Hypothalamus (tissue), 51 donors: ENCODE measurements at places on chromosomes 11 and 22.

GRCh38 chr11:17915500-17916143 lies 97.2 kb downstream of the SERGEF start:
- no peak for DNase-seq

- no peak for DNase-seq
These were observed 9.8 kb upstream of the TSSC4 start for GRCh38 chr11:2390725-2391151.

DNA sequence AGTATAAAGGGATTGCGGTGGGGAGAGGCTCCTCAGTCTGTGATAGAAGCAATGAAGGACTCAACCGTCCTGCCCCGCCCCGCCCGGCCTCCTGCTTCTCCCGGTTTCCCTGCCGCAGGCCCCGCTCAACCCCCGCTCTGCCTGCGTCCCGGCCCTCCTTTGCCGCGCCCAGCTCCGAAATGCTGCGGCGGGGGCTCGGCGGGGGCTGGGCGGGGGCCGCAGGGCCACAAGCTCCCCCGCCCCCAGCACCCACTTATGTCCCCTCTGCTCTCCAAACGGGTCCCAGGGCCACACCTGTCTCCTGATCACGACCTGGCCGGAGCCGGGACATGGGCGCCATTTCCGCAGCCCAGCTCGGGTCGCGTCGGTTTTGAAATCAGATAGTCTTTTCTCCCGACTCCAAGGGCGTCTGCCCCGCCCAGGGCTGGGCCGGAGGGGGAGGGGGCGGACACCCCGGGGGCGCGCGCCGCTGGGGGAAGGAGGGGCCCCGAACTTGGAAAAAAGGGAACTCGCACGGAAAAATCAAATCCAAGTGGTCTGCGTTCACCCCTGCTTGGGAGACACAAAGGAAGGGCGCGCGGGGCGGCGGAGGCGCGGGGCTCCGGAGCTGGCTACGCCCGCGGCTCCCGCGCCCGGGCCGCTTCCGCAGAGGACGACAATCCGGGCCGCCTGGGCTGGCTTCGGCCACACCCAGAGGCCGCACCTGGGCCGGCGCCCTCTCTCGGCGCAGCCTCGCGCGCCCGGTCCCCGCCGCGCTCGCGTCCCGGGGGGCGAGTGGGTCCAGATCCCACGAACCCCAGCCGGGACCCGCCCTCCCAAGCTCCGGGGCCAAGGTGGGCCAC lies 70.6 kb upstream of the EP300 start:
- no peak for DNase-seq

DNA sequence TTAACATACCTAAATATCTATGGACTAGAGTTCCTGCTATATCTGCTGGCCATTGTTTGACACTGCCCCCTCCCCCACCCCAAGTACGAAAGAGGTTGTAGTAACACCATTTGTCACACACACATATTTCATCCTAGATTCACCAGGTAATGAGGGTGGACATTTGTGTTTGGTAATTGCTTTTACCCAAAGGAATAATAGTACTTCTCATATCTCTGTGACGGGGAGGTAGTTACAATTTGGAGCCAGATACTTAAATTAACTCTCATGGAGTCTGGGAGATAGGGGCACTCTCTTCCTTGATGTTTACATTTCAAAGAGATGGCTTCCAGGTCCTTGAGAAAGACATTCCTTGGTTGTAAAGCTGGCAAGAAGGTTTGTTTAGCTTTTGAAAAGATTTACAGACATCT lies 38.7 kb downstream of the REXO2 start:
- DNase-seq: no peak

DNA sequence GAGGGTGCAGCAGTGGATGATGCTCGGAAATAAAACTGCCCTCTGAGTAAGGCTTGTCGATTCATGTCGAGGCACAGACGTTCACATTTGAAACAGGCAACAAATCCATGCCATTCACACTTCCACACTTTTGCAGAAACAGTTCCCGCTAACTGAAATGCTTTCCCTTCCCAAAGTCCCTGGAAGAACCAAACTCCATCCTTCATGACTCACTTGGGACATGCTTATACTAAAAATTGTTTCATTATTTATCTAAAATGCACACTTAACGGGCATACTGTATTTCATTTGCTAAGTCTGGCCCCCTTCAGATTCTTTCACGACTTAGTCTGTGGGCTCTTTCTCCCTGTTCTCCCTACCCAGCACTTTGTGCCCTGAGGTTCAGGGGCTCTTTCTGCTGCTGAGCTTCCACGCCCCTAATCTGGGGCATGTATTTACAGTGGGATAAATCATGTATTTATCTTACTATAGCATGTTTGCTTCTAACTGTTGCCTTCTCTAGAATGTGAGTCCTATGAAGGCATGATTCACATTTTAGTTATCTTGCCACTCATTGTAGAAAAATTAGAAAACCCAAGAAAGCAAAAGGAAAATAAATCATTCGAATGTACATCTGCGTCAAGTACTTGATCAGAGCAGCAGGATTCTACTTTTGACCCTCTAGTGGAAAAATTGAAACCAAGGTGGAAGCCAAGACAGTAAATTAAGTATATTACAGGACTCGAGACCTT lies 12.5 kb downstream of the SCGB1A1 start:
- DNase-seq: no peak

DNA sequence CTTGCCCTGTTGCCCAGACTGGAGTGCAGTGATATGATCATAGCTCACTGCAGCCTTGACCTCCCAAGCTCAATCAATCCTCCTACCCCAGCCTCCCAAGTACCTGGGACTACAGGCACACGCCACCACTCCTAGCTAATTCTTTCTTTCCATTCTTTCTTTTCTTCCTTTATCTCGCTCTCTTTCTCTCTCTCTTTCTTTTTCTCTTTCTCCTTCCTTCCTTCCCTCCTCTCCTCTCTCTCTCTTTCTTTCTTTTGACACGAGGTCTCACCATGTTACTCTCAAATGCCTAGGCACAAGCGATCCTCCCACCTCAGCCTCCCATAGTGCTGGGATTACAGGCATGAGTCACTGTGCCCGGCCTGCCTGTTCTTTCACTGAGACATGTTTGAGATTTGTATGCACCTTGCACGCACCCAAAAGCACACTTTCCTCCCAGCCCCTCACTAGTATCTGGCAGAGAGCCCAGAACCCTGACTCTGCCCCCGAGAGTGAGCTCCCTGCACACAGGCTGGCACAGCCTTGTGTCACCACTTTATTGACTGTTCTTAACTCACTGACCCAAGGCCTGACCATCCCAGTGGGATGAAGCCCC lies 56.8 kb downstream of the CD6 start:
- no peak for DNase-seq

DNA sequence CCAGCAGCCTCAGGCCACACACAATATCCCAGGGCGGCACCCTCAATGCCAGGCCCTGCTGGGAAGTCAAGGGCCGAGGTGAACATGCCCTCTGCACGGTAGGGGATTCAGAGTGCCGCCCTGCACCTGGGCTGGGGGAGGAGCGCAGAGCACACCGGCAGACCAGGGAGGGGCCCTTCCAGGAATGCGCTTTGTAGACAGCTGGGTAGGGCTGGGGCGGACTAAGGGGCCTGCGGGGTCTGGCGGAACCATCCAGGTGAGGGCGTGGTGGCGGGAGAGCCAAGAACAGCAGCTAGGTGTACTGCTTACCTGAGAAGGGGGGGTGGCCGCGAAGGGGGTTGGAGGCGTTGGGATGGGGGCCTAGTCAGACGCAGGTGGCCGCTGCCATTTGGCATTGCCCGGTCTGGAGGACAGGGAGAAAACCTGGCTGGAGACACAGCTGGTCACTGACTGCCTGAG lies 26.0 kb downstream of the DUSP8 start:
- DNase-seq: no peak

- no peak for DNase-seq
These were observed 10.5 kb downstream of the KLHL35 start for GRCh38 chr11:75422248-75423231.

DNA sequence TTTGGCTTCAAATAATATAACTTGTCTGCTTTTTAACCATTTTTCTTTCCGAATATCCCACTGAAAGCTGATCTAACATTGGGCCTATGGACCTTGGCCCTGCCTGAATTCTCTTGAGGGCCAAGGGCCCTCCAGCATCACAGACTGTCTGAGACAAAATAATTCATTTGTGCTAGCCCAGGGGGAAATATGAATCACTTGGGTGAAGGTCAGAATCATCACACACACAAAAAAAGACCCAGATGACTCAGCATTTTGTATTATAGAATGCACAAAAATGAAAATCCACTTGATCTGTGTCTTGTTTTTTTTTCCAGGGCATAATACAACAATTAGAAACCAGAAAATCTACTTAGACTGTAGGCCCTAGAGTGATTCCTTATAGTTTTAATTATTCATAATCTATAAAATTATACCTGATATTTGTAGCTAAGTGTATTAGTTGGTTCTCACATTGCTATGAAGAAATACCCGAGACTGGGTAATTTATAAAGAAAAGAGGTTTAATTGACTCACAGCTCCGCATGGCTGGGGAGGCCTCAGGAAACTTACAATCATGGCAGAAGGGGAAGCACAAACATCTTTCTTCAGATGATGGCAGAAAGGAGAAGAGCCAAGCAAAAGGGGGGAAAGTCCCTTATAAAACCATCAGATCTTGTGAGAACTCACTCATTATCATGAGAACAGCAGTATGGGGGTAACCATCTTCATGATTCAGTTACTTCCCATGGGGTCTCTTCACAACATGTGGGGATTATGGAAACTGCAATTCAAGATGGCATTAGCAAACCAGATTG lies 15.6 kb upstream of the RDX start:
- no peak for DNase-seq

DNA sequence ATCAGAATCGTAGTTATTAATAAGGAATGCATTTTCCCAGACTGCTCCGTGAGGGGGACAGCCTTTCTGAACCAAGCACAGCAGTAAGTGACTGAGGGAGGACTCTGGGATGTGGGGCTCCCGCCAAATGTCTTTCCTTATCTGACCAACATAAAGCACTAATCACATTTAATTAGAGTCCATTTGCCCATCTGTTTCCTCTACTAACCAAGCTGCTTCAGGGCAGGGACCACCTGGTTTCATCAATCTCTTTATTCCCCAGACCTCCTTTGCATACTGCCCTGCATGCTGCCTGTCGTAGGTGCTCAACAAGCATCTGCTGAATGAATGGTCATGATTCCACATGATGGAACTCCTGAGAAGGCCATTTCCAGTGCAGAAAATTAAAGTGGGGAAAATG lies 29.4 kb downstream of the SMCO4 start:
- DNase-seq: no peak

DNA sequence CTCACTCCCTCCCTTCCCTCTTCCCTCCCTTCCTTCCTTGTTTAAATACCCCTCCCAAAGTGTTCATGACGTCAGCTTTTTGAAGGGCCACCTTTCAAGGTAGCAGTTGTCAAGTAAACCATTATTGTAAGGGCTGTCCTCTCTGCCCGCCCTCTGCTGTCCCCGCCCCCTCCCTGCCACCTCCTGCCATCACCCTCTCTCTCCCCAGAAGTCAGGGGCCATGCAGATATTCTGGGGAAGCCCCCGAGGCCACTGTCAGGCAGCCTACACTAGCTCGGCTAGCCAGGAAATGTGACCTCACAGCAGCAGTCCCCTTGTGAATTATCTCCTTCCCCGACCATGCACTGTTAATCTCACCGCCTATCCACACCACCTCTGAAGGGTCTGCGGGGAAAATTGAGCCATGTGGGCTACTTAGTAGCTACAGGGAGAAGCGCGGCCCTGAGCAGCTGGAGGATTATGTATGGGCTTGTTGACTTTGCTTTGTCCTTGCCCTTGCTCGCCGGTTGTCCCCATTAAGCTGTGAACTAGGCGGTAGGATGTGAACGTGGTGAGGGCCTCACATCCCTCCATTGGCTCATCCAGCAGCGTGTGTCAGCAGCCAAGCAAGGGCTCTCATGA lies 42.1 kb upstream of the ATXN10 start:
- no peak for DNase-seq

- DNase-seq: no peak
These were observed 6.6 kb upstream of the MRGPRG start for GRCh38 chr11:3225159-3225758.

DNA sequence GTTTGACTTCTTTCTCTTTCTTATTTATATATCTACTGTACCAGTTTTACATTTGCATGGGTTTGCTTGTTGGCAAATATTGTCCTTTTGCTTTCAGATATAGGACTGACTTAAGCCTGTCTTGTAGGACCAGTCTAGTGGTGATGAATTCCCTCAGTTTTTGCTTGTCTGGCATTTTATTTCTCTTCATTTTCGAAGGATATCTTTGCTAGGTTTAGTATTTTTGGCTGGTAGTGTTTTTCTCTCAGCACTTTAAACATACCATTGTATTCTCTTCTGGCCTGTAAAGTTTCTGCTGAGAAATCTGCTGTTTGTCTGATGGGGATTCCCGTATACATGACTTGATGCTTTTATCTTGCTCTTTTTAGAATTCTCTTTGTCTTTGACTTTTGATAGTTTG lies 14.2 kb upstream of the ZBED5 start:
- no peak for DNase-seq

DNA sequence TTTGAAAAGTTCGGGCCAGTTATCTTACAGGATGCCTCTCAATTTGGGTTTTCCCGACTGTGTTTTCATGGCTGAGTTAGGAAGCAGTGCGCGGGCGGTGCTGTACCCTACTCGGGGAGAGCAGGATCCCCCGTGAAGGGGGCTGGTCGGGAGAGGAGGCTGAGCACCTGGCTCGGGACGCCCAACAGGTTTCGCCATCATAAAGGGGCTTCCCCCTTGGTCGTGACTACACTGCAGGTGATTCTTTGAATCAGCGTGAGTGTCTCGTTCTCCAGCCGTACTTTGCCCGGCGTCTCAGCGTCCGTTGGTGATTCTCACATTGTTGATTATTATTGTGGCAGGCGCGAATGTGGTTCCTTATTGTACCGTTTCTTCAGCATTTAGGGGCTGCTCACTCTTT lies 46.6 kb downstream of the ST14 start:
- no peak for DNase-seq

DNA sequence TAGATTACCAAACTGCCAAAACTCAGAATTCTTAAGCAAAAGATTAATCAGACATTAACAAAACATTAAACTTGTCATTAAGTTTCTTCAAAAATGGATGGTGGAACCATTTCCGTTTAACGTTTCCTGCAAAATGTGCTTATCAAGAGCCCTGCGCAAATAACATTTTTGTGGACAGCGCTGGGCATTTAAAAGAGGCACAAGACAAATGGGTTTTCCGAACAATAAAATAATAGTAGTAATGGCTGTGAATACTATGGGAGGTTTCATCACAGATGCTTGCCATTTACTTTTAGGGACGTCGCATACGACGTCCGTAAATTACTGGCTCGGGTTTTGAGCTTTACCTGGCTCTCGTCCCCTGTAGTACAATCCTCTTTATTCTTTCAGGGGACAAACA lies 1.1 kb downstream of the NPAT start:
- no peak for DNase-seq

DNA sequence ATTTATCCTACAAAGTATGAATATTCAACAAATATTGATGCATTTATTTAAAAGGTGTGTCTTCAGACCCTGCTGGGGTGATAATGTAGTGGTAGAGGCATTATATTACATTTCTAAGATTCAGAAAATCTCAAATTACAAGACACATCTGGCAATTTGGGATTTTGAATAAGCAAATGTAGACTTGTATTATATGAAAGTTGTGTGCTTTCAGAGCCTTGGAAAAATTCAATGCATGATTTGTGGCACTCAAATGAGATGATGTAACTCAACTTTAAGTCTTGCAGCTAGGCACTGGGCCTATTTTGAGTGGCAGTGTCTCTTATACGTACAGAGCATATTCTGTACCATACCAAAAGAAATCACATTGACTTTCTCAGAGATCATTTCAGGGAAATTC lies 214.4 kb downstream of the ETS1 start:
- no peak for DNase-seq

GRCh38 chr11:128716661-128717210 lies 22.9 kb downstream of the FLI1 start:
- DNase-seq: no peak
